ENCODE measurements at places on chromosomes 7 and 10.

GRCh38 chr7:131231381-131232220, 96.1 kb upstream of the MKLN1 start:
- peak; percentile 63 for DNase-seq

GRCh38 chr10:128373071-128373749, 247.0 kb upstream of the MKI67 start:
- no peak for DNase-seq

DNA sequence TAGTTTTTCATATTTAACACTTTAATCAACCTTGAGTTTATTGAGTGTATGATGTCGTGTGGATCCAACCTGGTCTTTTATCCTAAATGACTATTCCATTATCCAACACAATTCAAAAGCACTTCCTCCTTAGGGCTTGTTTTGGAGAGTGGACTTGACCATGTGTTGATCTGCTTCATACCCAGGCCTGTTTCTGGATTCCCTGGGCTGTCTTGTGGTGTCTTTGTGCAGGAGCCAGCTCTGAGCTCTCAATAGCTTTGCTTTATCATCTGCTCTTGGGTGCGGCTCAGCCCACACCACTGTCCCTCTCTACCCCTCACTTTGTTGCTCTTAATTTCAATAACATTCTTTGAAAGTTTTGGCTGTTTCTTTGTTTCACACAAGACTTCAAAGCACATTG, 70.9 kb upstream of the CHST15 start:
- DNase-seq = no peak

GRCh38 chr10:80046629-80047441, 31.6 kb upstream of the TMEM254 start:
- DNase-seq = peak; percentile 68

GRCh38 chr10:124736491-124737136, 7.6 kb downstream of the FAM53B start:
- no peak for DNase-seq

DNA sequence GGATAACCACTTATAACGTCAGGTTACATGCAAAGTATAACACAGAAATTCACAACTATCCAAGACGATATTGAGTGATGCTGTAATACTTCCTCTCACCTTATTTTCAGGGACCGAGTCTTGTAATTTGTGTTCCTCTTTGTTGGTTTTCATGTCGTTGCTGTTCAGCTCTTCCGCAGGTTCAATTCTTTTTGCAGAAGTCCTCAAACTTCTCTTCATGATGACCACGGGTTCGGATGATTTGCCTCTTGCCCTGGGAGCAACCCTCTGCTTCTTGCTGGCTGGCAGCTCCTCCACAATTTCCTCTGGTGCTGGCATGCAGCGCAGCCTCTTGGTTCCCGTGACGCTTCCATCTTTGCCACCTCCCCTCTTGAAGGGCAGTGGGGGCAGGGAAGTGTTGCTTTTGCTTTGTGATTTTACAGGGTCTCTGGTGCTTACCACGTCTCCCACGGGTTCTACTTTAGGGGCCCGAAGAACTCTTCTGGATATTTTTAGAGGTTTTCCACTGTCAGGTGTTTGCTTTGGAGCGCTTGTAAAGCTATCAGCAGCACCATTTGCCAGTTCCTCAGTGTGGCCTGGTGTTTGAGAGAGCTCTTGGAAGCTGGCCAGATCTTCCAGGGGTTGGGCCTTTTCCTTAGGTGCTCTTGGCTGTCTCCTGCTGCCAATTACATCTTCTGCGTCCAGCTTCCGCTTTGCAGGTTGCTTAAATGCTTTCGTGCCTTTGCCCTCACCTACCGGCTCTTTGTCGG, 23.6 kb downstream of the MKI67 start:
- DNase-seq = no peak

- DNase-seq = no peak
Observed at GRCh38 chr10:31456468-31456867, 137.5 kb downstream of the ZEB1 start.

DNA sequence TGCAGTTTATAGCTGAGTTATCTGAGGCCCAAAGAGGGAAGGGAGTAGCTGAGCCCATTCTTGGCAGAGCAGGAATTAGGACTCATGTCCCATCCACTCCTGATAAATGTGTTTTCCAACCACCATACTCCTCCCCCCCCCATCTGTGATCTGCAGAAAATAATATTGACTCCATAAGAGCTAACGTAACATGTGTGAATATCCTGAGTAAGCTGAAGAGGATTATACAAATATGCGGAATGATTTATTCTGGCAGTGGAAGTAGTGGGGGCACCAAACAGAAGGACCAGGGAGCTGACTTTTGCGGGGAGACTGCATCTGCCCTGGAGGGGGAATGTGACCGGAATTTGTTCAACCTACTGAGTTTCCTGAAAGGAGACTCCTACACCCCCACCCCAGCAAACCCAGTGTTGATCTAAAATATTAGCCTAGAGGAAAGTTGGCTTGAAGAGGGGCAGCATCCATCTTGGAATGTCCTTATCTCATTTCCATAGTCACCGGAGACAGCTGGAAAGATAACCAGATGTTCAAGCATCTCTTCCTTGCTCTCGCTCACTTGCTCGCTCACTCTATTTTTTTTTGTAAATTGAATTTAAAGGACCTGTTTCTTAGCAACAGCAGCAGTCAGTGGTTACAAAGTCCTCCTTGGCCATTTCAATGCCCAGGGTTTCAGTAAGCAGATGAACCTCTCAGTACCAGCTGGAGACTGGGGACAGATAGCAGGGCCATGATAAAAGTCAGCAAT, 114.7 kb downstream of the RPS24 start:
- no peak for DNase-seq

DNA sequence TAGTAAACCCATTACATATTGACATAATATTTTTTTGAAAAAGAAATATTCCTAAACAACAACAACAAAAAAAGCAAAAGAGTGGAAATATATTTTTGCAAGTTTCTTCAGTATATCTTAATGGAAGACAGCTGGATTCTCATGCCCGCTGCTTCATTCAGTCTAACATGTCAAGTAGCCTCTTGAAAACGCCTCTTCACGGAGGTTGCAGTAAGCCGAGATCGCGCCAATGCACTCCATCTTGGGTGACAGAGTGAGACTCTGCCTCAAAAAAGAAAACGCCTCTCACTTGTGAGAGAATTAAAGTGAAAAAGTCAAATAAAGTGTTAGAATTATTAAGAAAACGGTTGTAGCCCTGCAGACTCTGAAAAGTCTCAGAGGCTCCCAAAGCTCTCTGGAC, 1.3 kb downstream of the CUTC start:
- DNase-seq = no peak

GRCh38 chr7:46680147-46680546, 759.1 kb upstream of the IGFBP3 start:
- DNase-seq = no peak

DNA sequence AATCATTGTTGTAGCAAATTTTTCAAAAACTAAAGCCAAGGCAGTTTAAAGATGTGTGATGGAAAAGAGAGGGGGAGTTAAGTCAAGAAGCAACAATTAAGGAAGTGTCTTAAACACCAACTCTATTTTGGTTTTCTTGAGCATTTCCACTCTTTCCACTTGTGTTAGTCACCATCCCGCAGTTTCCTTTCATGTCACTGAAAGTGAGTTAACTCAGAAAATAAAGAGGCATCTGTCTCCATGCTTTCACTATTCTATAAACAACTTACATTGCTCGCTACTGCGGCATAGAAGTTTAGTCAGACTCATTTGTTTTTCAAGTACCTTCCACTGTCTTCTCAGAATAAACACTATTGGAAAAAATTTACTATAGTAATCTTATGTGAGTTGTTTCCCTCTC, 284.9 kb upstream of the SEMA3D start:
- no peak for DNase-seq

- DNase-seq = no peak
Observed at GRCh38 chr10:85643845-85644525, 722.6 kb downstream of the GRID1 start.

GRCh38 chr7:44629829-44630522, 23.5 kb downstream of the OGDH start:
- no peak for DNase-seq

DNA sequence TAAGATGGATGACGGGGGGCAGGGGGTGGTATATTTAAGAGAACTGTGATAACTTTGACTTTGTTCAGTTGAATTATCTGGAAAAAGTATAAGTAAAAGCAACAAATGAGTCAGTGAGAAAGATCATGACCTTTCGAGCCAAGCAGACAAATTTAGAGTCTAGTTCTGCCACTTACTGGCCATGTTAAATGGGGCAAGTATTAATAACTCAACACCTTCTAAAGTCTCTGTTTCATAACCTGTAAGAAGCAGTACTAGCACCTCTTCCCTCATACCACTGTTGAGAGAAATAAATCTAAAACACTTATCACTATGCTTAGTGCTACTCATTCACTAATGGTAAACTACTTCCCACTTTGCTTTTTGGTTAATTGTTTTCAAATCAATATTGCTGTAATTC, 604.4 kb upstream of the LRRN3 start:
- no peak for DNase-seq

DNA sequence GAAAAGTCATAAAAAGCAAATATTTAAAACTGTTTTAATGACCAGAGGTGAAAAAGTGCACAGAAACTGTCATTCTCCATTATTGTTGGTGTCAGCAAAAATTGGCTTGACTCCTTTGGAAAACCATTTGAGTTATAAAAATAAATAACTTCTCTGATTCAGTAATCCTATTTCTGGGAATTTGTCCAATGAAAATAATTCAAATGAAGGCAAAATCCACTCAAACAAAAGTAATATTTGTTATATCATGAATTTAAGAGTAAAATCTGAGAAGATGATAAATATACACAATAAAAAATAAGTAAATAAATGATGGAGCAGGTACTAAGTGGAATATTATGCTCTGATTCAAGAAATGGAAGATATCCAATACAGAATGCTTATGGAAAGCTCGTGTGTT, 326.6 kb upstream of the KLF6 start:
- DNase-seq = no peak

GRCh38 chr10:116961406-116962251, 43.4 kb downstream of the SHTN1 start:
- no peak for DNase-seq

DNA sequence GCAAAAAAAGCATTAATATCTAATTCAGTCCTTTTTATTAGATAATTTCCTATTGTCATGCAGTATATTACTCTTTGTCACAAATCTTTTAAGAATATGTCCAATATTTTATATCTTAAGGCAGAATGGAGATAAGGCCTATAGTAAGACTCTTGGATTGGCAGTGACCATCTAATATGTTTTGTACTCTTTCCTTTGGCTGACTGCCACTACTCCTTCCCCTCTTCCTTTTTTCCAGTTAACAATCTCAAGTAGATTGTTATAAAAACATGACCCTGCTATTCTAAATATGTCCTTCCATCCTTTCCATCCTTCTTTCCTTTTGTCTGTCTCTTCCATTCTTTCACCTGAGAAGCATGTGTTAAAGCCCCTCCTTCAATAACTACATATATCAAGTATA, 92.8 kb upstream of the TMEM168 start:
- no peak for DNase-seq

DNA sequence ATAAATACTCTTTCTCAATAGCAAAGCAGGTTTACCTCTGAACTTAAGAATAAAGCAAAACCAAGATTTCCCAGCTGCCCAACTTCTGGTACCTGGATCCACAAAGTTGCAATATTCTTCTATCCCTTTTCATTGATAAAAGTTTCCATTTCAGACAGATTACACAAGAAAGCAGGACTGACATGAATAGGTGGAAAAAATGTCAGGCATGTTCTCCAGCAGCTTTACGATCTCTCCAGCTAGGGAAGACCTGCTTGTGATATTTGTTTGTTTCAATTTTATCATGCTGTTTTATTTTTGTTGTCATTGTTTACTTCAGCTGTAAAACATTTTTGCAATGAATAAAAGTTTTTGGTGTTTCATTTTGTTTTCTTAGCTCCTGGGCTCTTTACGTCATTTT, 9.0 kb downstream of the RGS10 start:
- DNase-seq = no peak

DNA sequence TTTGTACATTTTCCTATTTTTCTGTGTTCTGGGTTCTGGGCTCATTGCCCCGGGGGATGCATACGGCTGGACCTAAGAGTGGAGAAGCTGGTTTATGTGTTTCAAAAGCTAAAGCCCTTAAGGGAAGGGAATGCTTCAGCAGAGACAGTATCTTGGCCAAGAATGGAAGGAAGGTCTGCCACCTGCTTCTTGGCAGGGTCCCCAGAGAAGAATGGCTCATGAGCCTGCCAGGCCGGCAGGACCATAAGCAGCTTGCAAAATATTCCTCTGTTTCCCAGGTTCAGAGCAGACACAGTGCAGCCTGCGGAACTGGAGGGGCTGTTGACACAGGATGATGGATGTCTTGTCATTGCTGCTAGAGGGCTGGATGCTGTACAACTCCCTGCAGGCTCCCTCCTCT, 7.8 kb upstream of the ABHD11 start:
- DNase-seq = no peak

GRCh38 chr10:118823256-118823907, 68.6 kb upstream of the CACUL1 start:
- no peak for DNase-seq

DNA sequence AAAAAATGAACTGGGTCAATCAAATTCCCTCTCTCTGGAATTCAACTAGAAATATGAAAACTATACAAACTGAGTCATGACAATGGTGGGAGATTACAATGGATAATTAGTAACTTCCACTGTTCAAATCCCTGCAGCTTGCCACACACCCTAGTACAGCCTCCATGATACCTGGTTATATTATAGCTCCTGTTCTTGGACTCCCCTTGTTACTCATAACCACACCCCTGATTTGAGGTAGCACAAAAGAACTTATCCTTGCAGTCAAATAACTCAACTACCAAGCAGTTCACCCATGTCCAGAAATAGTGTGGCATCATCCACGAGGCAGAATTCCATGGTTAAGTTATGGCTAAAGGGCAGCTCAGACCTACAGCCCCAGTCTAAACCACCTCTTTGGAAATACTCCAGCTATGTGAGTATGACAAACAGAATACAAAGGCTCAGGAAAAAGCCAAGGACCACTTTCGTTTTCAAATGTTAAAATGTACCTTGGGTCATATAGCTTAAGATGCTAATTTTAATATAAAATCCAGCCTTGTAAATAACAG, 164.7 kb downstream of the CPEB3 start:
- DNase-seq = no peak

GRCh38 chr10:74424565-74424964, 273.5 kb downstream of the ADK start:
- DNase-seq = no peak

DNA sequence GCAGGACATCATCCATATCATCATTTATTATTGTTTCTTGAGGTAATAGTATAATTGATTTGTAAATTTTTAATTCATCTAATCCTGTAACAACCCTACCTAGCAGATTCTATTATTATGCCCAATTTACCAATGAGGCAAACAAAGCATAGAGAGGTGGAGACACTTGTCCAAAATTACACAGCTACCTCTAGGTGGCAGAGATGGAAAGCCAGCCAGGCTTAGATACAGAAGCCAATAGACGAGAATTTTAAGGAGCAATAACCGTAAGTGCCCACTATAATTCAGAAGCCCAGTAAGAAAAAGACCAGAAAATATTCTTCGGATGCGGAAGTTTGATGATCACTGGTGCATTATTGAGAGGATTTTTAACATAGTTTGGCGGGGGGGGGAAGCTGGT, 54.0 kb downstream of the ANK3 start:
- DNase-seq = no peak

Data from activated T-cell treated with anti-CD3 and anti-CD28 coated beads, Interleukin-2, amount 50 U/mL, for 1 hour (primary cell).